ENCODE measurements at places on chromosomes 4 and X.

- DNase-seq = no peak
These were observed 7.1 kb downstream of the SLC25A31 start for GRCh38 chr4:127737295-127737694.

DNA sequence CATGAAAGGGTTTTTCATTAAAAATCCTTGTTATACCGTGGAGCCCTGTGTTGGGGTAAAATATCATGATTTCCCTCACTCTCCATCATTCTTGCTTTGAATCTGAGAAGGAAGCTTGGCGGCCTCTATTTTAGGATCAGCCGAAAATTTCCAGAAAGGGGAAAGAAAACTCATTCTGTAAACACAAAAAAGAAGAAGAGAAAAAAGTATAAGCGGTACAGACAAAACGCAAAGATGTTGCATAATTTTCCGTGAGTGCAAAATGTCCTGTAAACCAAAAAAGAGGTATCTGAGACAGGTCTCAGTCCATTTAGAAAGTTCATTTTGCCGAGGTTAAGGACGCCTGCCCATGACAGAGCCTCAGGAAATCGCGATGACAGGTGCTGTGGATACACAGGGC lies 5.3 kb downstream of the CSF2RA start:
- no peak for DNase-seq

DNA sequence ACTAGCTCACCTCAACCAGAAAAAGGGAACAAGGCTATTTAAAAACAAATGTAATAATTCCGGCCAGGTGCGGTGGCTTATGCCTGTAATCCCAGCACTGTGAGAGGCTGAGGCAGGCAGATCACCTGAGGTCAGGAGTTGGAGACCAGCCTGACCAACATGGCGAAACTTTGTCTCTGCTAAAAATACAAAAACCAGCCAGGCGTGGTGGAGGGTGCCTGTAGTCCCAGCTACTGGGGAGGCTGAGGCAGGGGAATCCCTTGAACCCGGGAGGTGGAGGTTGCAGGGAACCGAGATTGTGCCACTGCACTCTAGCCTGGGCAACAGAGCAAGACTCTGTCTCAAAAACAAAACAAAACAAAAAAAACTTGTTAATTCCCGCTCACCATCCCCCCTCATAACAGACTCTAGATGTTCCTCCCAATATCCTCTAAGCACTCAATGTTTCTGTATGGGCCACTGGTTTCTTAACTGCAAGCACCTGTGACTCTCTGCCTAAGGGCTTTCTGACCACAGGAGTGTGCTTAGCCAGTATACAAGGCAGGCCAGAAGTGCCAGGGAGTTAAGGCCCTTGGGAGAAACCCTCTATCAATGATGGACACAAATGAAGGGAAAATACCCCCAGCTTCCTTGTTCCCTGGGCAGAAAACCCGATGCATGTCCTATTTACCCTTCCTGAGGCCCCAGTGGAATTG lies 21.0 kb upstream of the THOC2 start:
- no peak for DNase-seq

- DNase-seq = no peak
These were observed 126.1 kb downstream of the ARHGEF9 start for GRCh38 chrX:63658920-63659319.
